ENCODE measurements at places on chromosomes 11 and 22.

GRCh38 chr11:12131943-12132789 is 21.8 kb downstream of the MICAL2 start:
- no peak for DNase-seq

GRCh38 chr11:34640050-34640923 is 19.4 kb downstream of the EHF start:
- peak; percentile 89 for DNase-seq

GRCh38 chr22:31561238-31561887 is 65.0 kb downstream of the SFI1 start:
- peak; percentile 83 for DNase-seq

- no peak for DNase-seq
These were observed 47.6 kb upstream of the NAV2 start for GRCh38 chr11:19664886-19665548.

DNA sequence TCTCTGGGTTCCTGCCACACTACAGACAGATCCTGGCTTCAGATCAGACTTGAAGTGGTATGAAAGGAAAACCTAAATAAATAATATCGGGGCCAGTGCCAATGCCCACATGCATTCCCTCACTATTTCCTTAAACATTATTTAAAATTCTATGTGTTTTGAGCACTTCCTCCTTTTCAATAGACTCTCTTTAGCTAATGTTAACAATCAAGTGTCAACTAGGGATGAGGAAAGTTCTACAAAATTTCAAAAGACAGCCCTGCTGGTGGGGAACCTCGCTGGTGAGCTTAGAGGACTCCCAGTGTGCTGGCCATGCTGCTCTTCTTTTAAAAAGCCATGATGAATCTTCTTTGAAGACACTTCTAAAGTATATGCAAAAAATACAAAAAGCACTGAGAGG is 87.5 kb downstream of the ENTHD1 start:
- no peak for DNase-seq

GRCh38 chr22:22687638-22688500 is 43.5 kb downstream of the GGTLC2 start:
- DNase-seq = peak; percentile 48

GRCh38 chr11:70861559-70861958 is 390.8 kb downstream of the SHANK2 start:
- DNase-seq = no peak

GRCh38 chr11:78649361-78650215 is 74.9 kb upstream of the NARS2 start:
- DNase-seq = no peak

Measured in colonic mucosa (tissue), 4 donors.